ENCODE measurements at places on chromosomes 5 and 9. TPM values are rescaled to one million over a fixed set of nuclear protein-coding genes. Genes with fewer than 3 reads are reported as not detected.

The STARD4 gene
- total RNA-seq = 8.9 TPM

DNA sequence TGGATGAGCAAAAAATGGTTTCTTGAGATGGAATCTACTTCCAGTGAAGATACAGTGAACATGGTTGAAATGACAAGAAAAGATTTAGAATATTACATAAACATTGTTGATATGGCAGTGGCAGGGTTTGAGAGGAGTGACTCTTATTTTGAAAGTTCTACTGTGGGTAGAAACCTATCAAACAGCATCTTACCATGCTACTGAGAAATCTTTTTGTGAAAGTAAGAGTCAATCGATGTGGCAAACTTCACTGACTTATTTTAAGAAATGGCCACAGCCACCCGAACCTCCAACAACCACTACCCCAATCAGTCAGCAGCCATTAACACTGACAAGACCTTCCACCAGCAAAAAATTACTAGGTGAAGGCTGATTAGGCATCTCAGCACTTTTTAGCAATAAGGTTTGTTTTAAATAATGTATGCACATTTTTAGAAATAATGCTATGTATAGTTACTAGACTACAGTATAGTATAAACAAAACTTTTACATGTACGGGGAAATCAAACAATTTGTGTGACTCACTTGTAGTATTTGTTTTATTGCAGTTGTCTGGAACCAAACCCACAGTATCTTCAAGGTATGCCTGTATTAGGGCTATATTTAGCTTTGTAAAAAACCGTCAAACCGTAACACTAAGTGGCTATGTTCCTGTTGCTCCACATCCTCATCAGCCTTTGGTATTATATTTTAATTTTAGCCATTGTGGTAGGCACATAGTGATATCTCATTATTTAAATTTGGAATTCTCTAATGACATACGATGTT, 30.6 kb upstream of the ADAMTS6 start:
- no peak for DNase-seq

GRCh38 chr5:141382469-141383294, at the start of gene PCDHGA7:
TSS of gene PCDHGA7 (plus strand) at chr5:141382742. CDS start at chr5:141382900, 158 bp downstream.
- DNase-seq = no peak

DNA sequence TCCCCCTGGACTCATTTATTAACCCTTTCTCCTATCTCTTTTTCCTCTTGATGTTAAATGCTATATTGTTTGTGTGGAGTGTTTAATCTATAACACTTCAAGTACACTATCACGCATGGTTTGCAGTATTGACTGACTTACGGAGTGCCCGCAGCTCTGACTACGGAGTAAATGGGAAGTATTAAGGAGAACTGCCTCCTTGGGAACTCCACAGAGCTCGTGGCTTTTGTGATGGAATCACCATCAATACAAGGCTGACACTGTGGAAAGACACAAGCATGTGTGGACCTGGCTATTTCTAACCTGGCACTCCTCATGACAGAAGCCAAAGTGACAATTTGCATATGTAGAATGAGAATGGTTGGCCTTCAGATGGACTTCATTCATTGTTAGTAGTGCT, 66.2 kb downstream of the SFXN1 start:
- DNase-seq = no peak

DNA sequence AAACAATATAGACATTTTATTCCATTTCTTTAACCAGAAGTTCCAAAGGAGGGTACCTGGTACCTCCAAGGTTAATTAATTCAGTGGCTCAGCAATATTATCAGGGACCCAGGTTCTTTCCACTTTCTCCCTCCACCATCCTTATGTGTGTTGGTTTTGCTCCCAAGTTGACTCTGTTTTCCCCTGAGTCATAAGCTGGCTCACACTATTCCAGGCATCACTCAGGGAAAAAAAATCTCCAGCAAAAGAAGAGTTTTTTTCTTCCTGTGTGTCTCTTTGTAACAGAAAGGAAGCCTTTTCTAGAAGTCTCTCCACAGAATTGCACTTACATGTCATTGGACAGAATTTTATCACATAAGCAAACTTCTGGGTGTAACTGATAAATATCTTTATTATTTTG, 31.2 kb upstream of the GALNT10 start:
- no peak for DNase-seq

DNA sequence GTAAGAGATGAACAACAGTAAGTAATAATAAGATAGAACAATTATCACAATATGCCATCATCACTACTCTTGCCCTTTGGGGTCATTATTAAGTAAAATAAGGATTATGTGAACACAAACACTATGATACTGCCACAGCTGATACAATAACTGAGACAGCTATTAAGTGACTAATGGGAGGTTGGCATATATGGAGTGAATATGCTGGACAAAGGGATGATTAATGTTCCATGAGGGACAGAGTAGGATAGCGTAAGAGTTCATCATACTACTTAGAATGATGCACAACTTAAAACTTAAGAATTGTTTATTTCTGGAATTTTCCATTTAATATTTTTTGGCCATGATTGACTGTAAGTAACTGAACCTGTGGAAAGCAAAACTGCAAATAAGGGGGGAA, 16.6 kb downstream of the POU5F2 start:
- DNase-seq = no peak

GRCh38 chr5:135535420-135535819, 344 bp downstream of the NEUROG1 start:
- DNase-seq = no peak

The CFAP90 gene
- total RNA-seq = 1.1 TPM

DNA sequence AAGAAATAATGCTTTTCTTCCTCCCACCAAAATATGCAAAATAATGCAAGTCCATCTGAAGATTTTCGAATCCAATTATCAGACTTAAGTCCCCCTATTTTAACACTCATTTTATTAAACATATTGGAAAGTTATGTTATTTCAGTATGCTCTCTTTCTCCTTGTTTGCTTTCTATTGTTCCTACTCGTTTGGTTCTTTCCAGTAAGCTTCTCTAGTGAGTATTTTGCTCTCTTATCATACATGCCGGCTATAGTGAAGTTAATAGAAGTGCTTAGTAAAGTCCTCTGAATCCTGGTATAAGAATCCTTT, 517 bp downstream of the ALDH1A1 start:
- no peak for DNase-seq

DNA sequence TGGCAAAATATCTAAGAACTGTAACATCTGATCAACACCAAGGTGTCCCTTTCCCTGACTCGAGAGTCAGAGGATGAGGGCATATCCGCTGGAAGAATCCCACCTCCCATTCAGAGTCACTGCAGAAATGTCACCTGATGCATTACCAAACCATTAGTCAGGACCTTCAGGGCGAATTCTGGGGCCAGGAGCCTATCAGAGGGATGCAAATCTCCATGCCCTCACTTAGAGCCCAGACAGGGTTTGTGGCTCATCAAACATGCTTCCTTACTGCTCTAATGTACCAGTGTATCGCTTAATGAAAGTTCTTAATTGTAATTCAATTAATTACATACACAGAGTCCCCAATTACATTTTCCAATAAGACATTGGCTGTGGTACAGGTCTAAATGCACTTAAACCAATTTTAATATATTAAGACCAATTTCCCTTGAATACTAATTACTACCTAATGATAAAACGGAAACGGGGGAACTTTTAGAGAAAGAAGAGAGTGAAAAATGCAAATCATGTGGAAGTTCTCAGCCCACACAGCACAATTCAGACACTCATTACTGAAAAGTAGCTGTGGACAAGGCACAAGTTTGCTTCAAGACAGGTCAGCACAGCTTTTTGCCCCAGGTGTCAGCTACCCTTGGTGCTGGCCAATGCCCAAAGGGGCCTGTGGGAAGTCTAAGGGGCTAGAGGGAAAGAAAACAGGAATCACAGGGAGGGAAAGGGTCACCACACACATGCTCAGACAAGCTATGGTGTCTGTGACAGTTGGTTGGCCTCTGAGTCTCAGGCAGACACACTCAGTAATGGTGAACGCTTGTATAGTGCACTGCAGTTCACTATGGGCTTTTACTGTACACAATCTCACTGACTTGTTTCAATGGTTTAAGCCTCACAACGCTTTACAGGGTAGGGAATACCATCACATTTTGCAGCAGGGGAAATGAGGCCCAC, 211.6 kb downstream of the MAPKAP1 start:
- no peak for DNase-seq

GRCh38 chr9:121557581-121558447, 58.2 kb upstream of the GGTA1 start:
- DNase-seq = peak; percentile 88

DNA sequence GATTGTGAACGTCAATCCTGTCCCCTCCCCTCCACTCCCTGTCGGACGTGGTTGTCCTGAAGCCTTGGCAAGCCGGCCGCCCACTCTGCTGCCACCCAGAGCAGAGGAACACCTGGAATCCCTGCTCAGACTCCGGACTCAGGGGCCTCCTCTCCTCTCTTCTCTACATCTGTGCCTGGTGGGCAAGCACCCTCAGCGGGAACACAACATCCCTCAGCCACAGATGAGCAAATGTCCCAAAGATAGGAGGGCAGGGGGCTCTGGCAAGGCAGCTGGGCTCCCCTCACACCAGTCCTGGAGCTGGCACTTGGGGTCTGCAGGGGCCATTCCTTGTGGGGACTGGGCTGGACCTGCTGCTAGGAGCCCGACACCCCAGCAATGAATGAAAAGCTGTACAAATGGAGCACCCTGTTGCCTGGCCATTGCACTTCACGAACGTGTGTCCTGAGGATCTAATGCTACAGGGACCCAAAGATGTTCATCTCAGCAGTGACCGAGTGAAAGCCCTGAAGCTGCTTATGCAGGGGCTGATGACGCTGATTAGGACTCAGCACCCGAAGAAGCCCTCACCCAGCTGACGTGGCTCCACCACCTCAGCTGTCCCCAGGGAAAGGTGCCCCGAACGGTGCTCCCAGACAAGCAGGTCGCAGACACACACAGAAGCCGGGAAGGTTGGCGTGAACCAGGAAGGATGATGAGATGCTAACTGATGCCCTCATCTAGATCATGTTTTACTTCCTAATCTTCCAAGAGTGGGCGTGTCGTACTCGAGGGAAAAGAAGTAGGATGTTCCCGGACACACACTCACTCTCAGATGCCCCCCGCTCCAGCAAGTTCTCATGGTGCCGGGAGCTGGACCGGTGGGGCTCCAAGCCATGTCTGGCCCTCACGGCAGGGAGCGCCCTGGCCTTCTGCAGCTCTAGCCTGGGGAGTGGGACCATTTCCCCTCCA, 177.0 kb upstream of the PPP1R26 start:
- peak; percentile 36 for DNase-seq
